ENCODE measurements at places on chromosomes 6 and 20.
A peak's percentile ranks its signal among the peaks of the same experiment; 100 is the strongest.

GRCh38 chr20:52972965-52973819, 1.0 kb downstream of the TSHZ2 start:
- peak; percentile 21 for DNase-seq

- DNase-seq = no peak
Observed at GRCh38 chr20:6034134-6034969, 19.5 kb downstream of the LRRN4 start.

- DNase-seq = no peak
Observed at GRCh38 chr6:79079561-79080041, 1.5 kb upstream of the PHIP start.

GRCh38 chr20:36815454-36816091, 42.0 kb upstream of the DSN1 start:
- DNase-seq = no peak

- DNase-seq = no peak
Observed at GRCh38 chr6:45689926-45690615, 312.3 kb upstream of the SUPT3H start.

- DNase-seq = peak; percentile 47
Observed at GRCh38 chr20:49276161-49276960, 1.5 kb downstream of the ZNFX1 start.

- DNase-seq = no peak
Observed at GRCh38 chr20:60058879-60059278, 100.7 kb downstream of the CDH26 start.

DNA sequence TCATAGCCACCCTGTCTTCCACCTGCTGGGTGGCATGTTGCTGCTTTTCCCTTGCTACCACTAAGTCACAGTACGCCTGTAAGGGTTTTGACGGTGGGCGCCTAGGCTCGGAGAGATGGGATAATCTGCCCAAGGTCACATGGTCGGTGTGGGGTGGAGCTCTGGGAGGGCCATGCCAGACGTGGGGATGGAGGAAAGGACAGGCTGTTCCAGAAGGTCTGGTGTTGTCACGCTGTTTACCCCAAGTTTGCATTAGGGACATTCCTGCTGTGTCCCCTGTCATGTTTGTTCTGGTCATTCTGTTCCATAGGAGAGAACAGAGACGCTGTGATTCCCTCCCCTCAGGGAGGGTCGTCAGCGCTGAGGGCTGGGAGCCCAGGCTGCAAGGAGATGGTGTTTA, 16.1 kb downstream of the IP6K3 start:
- DNase-seq = no peak

DNA sequence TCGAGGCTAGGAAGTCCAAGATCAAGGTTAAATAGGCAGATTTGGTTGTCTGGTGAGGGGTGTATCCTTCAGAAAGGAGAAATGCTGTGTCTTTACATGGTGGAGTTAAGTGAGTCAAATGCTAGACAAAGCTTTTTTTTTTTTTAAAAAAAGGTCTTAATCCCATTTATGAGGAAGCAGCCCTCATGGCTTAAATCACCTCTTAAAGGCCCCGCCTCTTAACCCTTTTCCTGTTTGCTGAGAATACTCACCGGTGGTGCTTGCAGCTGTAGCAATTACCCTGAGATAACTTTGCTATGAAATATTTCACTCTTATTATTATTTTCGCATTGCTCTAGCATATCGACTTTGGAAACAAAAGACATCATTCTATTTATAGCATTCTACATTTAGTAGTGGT, 30.8 kb downstream of the FBXO30 start:
- DNase-seq = no peak
